ENCODE measurements at places on chromosomes 7 and 10. TPM values are rescaled to one million over a fixed set of nuclear protein-coding genes. Genes with fewer than 3 reads are reported as not detected.

The CC2D2B gene
- 0.88 TPM for total RNA-seq

DNA sequence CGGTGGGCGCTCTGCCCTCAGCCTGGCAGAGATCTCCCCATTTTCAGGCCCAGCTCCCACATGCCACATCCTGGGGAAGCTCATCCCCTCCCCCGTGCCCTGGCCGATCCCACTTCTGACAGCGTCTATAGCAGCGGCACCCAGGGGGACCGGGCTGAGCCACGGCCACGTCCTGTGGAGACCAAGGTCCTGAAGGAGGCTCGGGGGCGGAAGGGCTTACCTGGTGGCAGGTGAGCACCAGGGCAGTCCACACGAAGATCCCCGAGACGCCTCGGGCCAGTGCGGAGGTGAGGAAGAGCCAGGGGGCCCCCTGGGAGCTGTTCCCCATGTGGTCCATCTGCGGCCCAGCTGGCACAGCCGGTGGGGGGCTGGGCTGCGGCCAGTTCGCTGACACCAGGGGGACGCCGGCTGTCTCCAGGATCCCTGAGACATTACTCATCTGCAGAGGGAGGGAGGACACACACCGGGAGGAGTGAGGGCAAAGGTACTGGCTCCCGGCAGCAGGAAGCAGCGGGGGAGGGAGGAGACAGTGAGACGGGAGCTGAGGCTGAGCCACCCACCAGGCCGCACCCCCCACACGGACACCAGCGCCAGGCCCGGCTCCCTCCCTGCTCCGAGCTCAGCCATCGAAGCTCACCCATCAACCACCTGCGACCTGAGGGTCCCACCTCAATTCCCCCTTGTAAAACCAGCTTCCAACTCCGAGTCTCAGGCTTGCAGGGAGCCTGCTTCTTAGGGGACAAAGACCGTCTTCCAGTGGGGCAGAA is 776 bp downstream of the TMEM184A start:
- DNase-seq: peak; percentile 58

- DNase-seq: no peak
Measured at GRCh38 chr7:81628951-81629350, 140.9 kb downstream of the HGF start.

GRCh38 chr10:129937351-129937751 is 26.7 kb downstream of the EBF3 start:
- no peak for DNase-seq

- DNase-seq: no peak
Measured at GRCh38 chr7:123548406-123548805, 9.2 kb downstream of the NDUFA5 start.

DNA sequence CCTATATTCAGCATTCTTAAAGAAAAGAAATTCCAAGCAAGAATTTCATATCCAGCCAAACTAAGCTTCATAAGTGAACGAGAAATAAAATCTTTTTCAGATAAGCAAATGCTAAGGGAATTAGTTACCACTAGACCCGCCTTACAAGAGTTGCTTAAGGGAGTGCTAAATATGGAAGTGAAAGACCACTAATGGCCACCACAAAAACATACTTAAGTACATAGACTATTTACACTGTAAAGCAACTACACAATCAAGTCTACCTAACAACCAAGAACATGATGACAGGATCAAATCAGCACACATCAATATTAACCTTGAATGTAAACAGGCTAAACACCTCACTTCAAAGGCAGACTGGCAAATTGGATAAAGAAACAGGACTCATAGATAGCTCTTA is 42.2 kb upstream of the NME8 start:
- DNase-seq: no peak

The VAX1 gene
- total RNA-seq: not detected

DNA sequence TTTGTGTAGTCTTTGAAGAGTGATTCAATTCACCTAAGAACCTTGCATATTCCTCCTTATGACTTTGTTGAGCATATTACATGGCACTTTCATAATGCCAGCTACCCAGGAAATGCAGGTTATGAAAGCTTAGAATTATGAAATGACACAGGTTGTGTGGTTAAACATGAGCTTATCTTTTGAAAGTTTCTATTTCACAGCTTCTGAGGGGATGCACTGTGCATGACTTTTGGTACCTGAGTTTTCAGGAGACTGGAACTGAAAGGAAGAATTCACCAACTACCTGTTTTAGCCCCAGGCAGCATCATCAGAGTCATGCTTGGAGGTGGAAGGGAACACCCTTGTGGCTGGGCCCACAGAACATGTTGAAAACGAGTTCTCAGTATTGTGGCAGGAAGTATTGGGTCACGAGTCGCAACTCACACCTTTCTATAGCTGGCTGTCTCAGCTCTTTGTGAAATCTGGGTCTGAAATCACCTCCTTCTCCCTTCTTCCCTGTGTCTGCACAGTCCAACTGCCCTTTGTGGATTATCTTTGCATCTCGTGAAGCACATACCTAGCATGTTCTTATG is 228.2 kb downstream of the PTEN start:
- no peak for DNase-seq

DNA sequence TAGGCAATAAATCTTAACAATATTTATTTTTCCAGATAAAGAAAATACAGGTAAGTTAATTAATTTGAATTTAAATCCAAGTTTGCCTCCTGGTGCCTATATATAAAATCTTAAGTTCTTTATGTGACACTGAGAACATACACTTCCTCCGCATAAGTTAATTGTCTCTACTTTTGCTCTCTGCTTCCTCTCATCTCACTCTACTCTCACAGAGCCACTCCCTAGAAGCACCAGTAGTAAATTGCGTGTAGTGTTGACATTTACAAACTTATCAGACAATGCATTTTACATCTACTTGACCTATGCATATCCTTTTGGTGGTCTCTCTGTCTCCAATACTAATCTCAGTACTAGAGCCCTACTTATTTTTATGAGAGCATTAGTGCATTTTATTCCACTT is 144.5 kb downstream of the ETV1 start:
- no peak for DNase-seq

The DIP2C gene
- 8.1 TPM for total RNA-seq

- peak; percentile 58 for DNase-seq
Measured at GRCh38 chr7:124032369-124033094, at the start of gene TMEM229A. Gene TMEM229A, minus strand, starts transcription at chr7:124033067. Its CDS starts 64 bp downstream, at chr7:124033003.

- no peak for DNase-seq
Measured at GRCh38 chr10:126851414-126852108, 53.7 kb upstream of the DOCK1 start.

The ZPBP gene
- not detected for total RNA-seq

DNA sequence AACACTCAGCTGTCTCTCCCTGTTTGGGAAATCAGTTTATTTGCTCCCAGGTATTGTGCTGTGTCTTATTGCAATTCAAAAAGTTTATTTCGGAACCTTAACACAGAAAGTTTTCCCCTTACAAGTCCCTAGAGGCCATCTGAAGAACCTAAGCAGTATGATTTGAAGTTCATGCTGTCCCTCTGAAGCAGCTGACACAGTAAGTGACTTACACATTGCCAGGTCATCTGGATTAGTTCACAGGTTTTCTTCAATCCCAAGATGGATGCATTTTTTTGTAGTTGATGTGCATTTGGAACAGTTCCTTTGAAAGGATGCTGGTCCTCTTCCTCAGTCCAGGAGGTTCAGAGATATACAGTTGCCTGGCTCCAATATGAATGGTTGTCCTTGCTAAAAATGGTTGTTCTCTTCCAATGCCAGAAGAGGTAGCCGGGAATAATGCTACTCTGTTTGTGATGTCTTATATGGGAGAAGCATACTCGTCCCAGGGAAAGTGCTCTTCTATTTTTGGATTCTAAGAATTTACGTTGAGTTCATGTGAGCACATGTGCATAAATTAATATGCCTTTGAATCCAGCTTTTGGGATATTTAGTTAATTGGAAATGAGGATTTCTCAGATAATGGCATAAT is 183.5 kb upstream of the PHYHIPL start:
- no peak for DNase-seq
